ENCODE measurements at places on chromosomes 7 and 10.

GRCh38 chr7:130899638-130900401 is 165.8 kb upstream of the KLF14 start:
- no peak for DNase-seq

GRCh38 chr7:27203365-27203953 is 3.6 kb upstream of the HOXA13 start:
- DNase-seq: no peak

GRCh38 chr10:109929501-109930219 is 6.3 kb upstream of the XPNPEP1 start:
- peak; percentile 52 for DNase-seq

DNA sequence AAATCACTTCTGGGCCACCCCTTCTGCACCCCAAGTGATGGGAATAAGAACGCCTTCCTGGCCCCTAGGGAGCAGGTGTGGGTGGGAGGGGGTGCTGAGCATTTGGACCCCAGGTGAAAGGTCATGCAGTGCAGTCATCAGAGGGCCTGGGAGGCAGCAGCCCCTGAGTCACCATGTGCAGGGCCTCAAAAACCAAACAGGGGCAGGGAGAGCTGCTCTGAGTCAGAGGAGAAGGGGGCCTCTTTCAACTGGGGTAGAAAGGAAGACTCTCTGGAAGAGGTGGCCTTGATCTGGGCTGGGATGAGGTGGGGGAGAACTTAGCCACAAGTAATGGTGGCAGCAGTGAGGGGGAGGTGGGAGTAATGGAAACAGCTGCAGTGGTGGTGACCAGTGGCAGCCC is 164.3 kb downstream of the BUB3 start:
- DNase-seq: no peak

DNA sequence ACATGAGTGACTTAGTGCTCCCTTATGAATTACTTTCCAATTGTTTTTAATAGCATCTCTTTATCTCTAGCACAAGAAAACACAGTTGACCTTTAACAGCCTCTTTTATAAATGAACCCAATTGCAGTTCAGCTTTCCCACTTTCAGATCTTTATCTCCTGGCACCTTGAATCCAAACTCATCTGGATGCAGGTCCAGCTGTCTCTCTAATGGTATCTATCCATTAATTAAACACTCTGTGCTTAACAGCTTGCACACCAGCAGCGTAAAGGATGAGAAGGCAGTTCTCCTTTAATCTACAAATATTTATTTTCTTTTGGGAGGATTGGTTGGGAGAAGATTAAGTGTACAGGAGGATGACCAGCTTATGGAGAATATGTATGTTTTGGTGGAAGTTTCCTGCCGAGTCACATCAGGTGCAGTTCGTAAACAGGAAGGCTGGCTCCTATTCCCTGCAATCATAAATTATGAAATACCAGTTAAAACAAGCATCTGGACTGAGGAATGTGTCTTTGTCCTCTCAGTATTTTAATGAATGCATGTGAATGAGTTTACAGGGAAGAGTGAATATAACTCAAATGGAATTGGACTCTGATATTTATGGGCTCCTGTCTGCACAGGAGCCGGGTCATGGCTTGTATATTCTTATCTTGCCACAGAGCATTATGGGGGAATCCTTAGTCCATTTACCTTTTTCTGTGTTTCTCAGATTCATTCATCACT is 232.7 kb downstream of the PHF14 start:
- DNase-seq: no peak

DNA sequence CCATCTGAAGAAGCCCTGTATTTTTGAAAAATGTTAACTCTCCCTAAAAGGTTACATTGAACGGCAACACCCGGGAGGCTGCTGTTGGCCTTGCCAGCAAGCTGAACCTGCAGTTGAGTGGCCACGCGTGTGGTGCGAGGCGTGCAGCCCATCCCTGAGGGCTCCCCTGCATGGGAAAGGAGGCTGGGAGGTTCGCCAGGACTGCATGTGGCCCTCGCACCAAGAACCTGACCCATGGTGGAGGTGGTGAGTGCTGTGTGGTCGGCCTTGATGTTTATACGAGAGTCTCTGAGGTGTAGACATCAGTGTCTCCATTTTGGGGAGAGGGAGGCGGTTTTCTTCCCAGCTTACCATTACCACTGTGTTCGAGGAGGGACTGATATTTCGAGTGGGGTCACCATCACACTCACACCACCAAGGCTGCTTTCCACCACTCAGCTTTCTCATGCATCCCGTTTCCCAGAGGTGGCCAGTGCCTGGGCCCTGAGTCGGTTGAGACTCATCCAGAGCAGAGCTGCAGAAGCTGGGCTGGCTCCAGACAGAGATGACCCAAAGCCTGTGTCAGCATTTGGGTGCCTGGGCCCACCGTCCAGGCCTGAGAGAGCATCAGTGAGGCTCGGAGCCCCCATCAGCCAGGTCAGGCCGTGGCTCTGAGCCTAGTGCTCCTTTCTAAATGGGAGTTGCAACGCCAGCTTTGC is 222.6 kb downstream of the EBF3 start:
- no peak for DNase-seq

DNA sequence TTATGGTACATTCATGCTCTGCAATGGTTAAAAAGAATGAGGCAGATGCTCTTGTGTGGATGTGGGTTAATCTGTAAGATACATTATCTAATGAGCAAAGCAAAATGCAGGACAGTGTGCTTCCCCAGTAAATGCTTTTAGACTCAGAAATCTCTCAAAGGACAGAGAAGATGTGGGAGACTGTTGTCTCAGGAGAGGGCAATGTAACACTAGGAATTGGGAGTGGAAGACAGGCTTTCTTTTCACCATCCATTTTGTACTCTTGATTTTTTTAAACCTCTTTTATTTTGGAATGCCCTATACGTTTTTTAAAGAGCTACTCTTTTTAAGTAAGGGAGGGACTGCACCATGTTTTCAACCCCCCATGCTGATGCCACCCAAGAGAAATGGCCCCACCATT is 77.5 kb upstream of the ADAM12 start:
- DNase-seq: no peak

DNA sequence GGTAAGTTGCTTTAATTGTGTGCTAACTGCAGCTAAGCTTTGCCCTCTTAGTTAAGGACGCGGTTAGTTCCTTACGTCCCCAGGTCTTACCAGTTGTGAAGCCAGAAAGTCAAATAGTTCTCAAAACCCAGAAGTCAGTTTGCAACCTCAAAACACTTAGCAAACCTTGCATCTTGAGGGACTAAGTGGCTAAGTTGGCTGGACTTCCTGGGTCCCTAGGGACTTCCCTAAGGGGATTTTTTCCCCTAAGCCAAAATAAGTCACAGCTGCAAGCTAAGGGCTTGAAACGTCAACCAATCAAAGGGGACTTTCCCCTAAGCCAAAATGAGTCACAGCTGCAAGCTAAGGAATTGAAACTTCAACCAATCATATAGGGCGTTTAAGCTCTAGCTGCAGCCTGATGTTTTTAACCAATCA is 36.2 kb upstream of the HECW1 start:
- no peak for DNase-seq

DNA sequence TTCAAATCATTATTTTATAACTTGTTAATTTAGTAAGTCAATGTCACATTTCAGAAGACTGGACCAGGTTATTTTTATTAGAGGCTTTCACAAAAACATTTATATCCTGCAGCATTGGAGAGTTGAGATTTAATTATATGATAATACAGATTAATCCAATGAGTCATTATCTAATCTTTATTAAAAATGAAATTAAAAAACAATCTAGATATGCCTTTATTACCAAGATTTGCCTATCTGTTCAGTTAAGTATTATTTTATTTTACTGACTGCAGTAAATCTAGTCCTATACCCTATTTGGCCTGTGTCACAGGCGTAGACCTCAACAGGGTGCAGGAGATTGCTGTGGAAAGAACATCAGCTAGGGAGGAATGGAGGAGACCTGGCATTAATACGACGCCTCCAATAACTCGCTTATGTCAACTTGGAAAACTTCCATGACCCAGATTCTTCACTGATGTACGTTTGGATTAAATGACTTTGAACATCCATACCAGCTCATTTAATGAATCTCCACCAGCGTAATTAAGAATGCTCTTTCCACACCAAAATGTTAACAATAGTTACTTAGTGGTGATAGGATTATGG is 18.2 kb downstream of the PAXIP1 start:
- no peak for DNase-seq

GRCh38 chr7:155287284-155287935 is 10.3 kb upstream of the INSIG1 start:
- DNase-seq: peak; percentile 46

GRCh38 chr7:107390916-107391315 is 78.9 kb upstream of the GPR22 start:
- no peak for DNase-seq

DNA sequence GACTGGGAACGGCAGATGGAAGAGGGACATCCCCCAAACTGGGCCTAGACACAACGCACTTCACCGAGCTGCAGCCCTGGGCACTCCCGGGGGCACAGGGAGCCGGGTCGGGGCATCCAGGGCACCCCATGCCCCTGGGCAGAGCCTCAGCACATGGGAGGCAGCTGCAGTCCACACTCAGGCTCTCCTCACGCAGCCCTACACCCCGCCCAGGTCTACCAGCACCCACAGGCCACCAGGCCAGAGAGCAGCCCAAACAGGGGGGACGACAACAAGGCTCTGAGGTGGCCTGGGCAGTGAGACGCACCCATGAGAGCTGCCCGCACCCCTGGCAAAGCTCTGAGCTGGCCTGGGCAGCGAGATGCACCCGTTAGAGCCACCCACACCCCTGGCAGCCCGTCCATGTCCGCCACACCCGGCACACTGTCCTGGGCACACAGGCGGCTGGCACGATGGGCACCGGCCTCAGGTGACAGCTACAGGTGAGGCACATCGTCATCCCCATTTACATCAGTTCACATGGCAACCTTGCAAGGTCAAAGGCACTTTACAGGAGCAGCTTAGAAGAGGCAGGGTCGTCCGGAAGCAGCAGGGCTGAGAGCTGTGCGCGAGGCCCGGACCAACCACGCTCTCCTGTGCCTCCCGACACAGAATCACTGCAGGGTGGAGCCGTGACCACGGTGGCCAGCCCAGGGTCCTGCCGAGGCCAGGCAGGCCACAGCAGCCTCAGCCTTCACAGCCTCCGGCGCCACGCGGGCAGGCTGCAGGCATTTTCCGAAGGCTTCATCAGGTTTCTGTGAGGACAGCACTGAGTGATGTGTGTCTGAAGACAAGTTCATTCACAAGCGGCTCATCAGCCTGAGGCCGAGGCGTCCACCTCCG is 228.6 kb downstream of the MAD1L1 start:
- DNase-seq: no peak

GRCh38 chr10:104337521-104337984 is 712 bp downstream of the ITPRIP start:
- peak; percentile 82 for DNase-seq

DNA sequence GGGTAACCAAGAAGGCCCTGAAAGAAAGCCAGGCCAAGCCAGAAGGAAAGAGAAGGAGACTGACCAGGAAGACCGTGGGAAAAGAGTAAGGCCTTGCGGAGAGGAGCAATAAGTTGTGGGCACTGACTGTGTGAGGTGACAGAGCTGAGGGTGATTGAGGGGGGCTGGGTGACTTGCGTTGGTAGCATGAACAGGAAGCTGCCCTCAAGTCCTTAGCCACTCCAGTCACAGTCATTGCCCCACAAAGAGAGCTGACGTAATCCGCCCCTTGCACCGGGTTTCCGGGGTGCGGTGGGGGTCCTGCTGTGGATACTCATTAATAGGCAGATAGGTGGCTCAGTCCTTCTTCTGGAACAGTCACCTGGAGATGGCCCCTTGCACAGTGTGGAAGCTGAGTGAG is 16.1 kb upstream of the DMBT1 start:
- DNase-seq: peak; percentile 45

GRCh38 chr7:24434972-24435371 is 138.3 kb upstream of the PALS2 start:
- peak; percentile 20 for DNase-seq

DNA sequence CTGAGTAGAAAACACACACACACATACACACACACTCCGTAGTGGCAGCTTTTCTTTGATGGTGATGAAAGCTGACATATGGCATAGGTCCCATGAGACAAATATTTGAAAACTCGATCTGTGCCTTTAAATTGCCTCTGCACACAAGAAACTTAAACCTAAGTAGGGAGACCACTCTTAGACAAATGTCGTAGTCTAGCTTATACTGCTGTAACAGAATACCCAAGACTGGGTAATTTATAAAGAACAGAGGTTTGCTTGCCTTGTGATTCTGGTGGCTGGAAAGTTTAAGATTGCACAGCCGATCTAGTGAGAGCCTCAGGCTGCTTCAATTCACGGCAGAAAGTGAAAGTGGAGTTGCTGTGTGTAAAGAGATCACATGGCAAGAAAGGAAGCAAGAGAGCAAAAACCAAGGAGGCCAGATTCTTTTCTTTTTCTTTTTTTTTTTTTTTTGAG is 489.4 kb upstream of the SORCS1 start:
- DNase-seq: peak; percentile 43

DNA sequence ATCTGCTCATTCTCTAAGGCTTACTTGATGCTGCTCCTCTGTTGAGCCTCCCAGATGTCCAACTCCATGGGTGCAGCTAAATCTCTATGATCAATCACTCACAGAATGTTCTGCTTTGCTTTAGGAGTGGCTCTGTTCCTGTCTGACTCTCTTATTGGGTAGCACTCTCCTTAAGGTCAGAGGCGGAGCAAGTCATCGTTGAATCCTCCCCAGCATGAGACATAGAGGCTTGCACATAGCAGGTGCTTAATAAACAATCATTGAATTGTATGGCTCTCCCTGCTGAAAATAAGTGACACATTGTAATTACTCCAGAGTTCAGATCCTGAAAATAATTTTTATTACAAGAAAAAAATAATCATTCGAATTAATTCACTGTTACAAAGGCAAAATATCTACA is 69.7 kb downstream of the NPS start:
- DNase-seq: no peak

DNA sequence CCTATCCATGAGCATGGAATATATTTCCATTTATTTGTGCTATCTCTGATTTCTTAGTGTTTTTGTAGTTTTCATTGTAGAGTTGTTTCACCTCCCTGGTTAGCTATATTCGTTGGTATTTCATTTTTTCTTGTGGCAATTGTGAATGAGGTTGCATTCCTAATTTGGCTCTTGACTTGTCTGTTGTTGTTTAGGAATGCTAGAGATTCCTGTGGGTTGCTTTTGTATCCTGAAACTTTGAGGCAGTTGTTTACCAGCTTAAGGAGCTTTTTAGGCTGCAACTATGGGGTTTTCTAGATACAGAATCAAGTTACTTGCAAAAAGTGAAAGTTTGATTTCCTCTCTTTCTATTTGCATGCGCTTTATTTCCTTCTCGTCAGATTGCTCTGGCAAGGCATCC is 304.7 kb upstream of the GRM3 start:
- DNase-seq: no peak
